Midbrain (tissue), 1 donor: ENCODE measurements at places on chromosomes 3 and 15.

DNA sequence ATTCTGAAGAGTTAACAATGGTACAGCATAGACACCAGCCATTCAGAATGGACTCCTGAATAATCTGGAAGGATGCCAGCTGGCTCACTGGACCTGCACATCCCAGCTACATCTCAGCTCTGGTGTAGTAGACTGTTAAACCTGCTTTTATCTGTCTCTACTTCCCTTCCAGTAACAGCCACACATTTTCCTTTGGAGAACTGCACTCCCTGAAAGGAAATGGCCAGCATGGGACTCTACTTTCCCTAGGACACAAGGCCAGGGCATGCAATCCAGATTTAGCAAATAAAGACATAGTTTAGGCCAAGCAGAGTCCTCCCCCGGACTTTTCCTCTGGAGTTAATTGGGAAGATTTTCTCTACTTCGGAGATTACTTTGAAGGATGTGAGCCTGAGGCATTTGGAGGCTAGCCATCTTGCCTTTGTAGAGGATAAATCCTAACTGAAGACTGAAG lies 82.7 kb upstream of the TCF12 start:
- DNase-seq: peak; percentile 30

- no peak for DNase-seq
These were observed 248.8 kb upstream of the TPM1 start for GRCh38 chr15:62793752-62794144.

DNA sequence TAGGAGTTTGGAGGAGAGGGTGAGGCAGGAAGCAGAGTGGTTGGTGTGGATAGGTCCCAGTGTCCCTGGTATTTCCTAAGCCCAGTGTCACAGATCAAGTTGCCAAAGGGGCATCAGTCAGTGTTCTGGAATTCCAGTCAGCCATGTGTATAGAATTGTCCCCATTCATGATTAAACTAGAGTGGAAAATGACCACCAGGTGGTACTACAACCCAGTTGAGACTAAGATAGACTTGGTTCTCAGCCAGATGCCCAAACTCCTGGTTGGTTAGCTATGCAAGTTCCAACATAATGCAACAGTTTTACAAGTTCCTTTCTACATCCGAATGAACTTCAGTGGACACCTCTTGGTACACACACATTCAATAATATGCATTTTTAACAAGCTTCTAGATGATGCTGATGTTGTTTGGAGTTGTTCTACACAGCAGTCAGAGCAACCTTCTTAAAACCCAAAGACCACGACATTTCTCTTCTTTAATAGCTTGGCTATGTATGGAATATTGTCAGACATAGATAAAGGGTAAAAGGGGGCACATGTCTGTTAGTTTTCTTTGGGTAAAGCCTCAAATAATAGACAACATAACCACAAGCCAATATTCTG lies 8.4 kb upstream of the ATR start:
- peak; percentile 67 for DNase-seq

GRCh38 chr3:146801492-146801891 lies 196.3 kb upstream of the PLSCR5 start:
- no peak for DNase-seq

DNA sequence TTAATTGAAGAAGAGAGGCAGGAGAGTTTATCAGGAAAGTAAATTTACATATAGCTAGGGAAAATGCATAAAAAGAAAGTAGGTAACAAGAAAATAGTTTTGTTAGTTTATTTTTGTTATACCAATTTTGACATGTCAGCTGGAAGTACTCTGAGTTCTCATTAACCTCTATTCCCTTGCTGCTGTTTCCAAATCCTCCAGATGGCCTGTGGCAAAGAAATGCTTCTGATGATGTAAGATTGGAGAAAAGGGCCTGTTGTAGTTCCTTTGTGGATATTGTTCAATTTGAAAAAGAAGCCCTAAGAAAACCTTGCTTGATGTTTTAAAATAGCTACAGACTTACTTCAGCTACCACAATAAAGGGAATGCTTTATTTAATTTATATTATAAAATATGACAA lies 192.9 kb upstream of the SLITRK3 start:
- DNase-seq: peak; percentile 14

GRCh38 chr3:36704280-36704679 lies 60.1 kb downstream of the DCLK3 start:
- no peak for DNase-seq

DNA sequence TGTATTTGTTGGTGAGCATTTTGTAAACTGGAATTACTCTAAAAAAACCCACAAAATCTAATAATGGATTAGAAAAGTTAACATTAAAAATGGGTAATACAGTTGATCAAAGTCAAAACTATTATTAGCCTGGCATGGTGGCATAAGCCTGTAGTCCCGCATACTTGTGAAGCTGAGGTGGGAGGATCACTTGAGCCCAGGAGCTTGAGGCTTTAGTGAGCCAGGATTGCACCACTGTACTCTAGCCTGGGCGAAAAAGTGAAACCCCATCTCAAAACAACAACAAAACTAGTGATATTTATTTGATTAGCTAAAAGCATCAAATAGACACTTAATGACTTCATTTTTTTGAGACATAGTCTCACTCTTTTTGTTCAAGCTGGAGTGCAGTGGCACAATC lies 3.6 kb downstream of the SNX1 start:
- DNase-seq: no peak

GRCh38 chr3:171446801-171447578 lies 13.2 kb downstream of the TNIK start:
- DNase-seq: no peak

DNA sequence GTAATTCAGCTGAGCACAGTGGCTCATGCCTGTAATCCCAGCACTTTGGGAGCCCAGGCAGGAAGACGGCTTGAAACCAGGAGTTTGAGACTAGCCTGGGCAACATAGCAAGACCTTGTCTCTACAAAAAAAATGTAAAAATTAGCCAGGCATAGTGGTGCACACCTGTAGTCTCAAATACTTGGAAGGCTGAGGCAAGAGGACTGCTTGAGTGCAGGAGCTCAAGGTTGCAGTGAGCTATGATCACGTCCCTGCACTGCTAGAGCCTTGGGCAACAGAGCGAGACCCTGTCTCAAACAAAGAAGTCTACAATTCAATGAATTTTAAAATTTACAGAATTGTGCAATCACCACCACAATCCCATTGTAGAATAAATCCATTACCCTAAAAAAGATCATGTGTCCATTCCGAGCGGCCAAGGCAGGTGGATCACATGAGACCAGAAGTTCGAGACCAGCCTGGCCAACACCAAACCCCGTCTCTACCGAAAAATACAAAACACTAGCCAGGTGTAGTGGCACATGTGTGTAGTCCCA lies 45.2 kb downstream of the FBXO22 start:
- no peak for DNase-seq

DNA sequence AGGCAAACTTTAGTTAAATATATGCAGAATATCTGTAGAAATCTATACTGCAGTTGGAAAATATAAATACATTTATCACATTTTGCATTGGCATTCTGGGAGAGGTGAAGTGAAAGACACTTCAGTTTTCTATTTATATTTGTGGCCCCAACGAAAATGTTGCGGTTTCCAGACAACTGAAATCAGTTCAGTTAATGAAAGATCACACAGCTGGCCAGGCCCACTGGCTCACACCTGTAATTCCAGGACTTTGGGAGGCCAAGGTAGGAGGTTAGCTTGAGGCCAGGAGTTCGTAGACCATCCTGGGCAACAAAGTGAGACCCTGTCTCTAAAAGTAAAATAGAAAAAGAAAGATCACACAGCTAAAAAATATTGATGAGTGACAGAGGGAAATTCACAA lies 11.9 kb upstream of the CLASP2 start:
- DNase-seq: no peak

GRCh38 chr15:75729326-75730069 lies 16.9 kb upstream of the CSPG4 start:
- no peak for DNase-seq

- DNase-seq: no peak
These were observed 38.9 kb upstream of the GNB5 start for GRCh38 chr15:52230073-52230472.

DNA sequence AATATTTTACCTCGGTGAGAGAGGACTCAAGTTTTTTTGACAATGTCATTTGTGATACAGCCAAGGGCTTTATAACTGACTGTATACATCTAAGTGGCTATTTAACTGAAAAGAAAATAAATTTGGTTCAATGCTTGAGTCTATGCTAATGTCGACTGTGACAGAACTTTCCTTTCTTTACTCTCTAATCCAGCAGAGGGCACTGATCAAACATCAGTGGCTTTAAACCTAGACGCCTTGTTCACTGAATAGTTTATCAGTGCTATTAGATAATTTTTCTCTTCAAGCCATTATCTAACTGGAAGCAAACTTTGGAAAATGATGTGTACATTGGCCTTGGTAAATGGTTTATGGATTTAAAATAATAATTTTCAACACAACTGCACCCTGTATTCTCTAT lies 285.1 kb downstream of the CHL1 start:
- peak; percentile 7 for DNase-seq

- no peak for DNase-seq
These were observed 727.7 kb downstream of the FHIT start for GRCh38 chr3:60523536-60523935.

GRCh38 chr15:69863446-69863845 lies 234.3 kb downstream of the TLE3 start:
- DNase-seq: no peak

GRCh38 chr3:125359700-125360099 lies 15.4 kb downstream of the ZNF148 start:
- DNase-seq: no peak

- no peak for DNase-seq
These were observed 33.6 kb downstream of the GPR171 start for GRCh38 chr3:151169262-151169947.

GRCh38 chr15:71294911-71295602 lies 179.8 kb downstream of the THSD4 start:
- no peak for DNase-seq

GRCh38 chr3:107370907-107371306 lies 6.3 kb upstream of the CCDC54 start:
- DNase-seq: no peak

- DNase-seq: no peak
These were observed 277.5 kb upstream of the P2RY1 start for GRCh38 chr3:152557302-152557999.

DNA sequence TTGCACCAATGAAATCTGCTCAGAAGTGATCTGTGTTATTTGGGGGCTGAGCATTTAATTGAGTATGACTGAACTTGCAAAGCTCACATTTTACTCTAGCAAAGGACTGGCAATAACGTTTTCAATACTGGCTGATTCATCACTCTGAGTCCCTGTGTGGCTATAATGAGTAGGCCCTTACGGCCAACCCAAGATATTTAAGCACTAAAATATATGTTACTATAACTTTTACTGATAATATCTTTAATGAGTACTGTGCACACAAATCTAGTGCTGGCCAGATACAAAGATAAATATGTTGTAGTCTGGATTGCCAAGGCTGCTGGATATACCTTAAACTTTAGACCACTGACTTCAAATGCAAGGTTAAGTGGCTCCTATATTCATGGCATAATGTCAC lies 436.4 kb upstream of the KCNMB2 start:
- no peak for DNase-seq

- DNase-seq: peak; percentile 64
These were observed 10.6 kb upstream of the LEO1 start for GRCh38 chr15:51982013-51982769.

- DNase-seq: no peak
These were observed 76.0 kb downstream of the GOLGA8G start for GRCh38 chr15:28456476-28457395.

- DNase-seq: no peak
These were observed 75.5 kb upstream of the PLSCR5 start for GRCh38 chr3:146680617-146681016.

DNA sequence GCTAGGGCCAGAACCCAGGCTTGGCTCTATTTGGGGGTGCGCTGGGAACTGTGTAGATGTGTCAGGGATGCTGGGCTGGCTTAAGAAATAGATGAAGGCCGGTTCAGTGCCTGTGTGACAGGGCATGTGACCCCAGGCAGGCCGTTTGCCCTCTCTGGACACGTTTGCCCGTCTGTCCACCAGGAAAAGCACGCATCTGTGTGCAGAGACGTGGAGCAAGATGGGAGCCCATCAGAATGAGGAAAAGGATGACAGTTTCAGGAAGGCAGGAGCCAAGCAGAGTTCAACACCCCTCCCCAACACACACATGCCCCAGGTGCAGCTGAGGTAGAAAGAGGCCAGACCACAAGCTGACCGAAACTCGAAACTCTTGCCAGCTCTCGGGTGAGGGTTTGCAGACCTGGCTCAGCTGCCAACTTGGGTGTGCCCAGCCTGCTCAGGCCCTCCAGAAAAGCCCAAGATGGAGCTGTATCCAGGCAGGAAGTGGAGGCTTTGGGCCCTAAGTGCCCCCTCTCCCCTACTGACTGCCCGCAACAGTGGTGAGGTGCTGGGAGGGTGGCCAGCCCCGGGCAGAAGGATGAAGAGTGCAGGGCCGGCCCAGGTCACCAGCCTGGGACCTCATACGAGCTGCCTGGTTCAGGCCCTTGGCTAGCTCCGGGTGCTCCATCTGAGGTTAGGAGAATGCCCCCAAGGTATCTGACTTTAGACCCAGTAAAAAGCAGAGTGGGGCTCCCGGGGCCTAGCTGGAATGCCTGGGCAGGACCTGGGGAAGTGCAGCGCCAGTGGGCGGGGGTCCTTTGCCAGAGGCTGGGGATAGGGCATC lies 10.2 kb upstream of the MESP1 start:
- no peak for DNase-seq
